ENCODE measurements at places on chromosomes 6 and 20. TPM values are rescaled to one million over a fixed set of nuclear protein-coding genes. Genes with fewer than 3 reads are reported as not detected.

The GTSF1L gene
- not detected for total RNA-seq

- no peak for DNase-seq
Measured at GRCh38 chr6:90078513-90079289, 184.4 kb downstream of the GJA10 start.

The SAYSD1 gene
- 17.6 TPM for total RNA-seq

The SLC4A11 gene
- total RNA-seq = 3.2 TPM

The SAMD10 gene
- 3.5 TPM for total RNA-seq

GRCh38 chr6:25868436-25869183, 5.4 kb downstream of the SLC17A3 start:
- DNase-seq = no peak

The ENPP5 gene
- not detected for total RNA-seq

- no peak for DNase-seq
Measured at GRCh38 chr20:47227119-47227518, 129.4 kb downstream of the ZMYND8 start.

GRCh38 chr6:96460052-96460700, 61.4 kb upstream of the UFL1 start:
- DNase-seq = no peak

GRCh38 chr6:170160628-170161611, 130.0 kb downstream of the DLL1 start:
- no peak for DNase-seq

GRCh38 chr20:3767427-3768341, at the start of gene ADISSP:
Gene ADISSP (minus strand): TSS chr20:3767753. CDS start chr20:3760100, 7,653 bp downstream.
- DNase-seq = peak; percentile 100

- DNase-seq = no peak
Measured at GRCh38 chr20:47358672-47359529, 2.4 kb upstream of the ZMYND8 start.

DNA sequence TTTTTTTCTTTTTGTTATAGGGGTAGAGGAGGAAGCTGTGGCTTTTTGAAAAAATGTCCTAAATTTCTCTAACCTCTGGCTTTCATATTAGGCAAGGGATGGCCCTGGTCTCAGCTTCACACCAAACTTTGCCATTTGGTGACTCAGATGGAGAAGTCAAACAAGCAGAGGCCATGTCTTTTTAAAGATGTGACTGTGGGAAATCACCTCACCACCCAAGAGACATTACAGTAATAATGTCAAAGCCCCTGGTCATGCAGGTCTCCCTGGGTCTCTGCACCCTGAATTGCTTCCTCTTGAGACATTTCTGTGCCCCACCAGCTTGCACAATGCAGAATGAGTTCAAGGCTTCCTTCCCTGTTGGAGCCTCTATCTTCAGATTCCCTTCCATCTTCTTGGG, 39.5 kb upstream of the ADGRF5 start:
- DNase-seq = no peak

DNA sequence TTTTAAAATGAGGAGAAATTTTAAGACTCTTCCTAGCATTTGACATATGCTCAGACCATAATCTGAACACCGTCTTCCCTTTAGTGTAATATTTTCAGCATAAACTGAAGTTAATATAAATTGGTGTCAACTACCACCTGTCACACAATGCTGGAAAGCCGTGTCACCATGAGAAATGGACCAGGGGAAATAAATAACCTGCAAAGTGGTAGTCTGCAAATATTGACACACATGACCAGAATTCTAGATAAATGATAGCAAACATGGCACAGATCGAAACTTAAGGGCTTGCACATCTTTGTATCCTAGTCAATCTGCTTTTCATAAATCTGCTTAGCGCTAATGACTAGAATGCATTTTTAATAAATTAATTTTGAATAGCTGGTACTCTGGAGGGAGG, 191.9 kb downstream of the CD83 start:
- DNase-seq = no peak

GRCh38 chr6:80145921-80146320, 39.5 kb downstream of the BCKDHB start:
- no peak for DNase-seq

- no peak for DNase-seq
Measured at GRCh38 chr6:50832912-50833311, 14.2 kb downstream of the TFAP2B start.

The MANEA gene
- total RNA-seq = 16.4 TPM

The CTAGE9 gene
- not detected for total RNA-seq

The SNPH gene
- total RNA-seq = 8.0 TPM

DNA sequence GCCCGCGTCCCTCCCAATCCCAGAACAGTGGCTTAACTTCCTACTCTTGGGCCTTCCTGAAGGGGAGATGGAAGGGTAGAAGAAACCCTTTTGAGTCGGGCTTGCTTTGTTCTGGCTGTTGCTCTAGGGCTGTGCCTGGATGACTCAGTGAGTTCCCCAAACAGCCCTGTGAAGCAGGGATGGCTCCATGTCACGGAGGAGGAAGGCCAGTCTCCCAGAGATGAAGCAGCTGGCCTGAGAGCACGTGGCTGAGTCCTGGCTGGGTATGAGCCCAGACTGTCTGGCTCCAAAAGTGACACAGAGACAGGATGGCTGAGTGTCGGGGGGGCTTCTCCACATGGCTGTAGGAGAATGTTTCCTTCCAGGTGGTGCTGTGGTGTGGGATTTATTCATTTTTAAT, 4.6 kb downstream of the SYTL3 start:
- DNase-seq = no peak

GRCh38 chr6:9942131-9942530, 472.7 kb downstream of the TFAP2A start:
- DNase-seq = no peak

GRCh38 chr6:96651816-96652215, 88.9 kb downstream of the FHL5 start:
- DNase-seq = no peak

The SFTA2 gene
- total RNA-seq = not detected

The FOXF2 gene
- 1.8 TPM for total RNA-seq

DNA sequence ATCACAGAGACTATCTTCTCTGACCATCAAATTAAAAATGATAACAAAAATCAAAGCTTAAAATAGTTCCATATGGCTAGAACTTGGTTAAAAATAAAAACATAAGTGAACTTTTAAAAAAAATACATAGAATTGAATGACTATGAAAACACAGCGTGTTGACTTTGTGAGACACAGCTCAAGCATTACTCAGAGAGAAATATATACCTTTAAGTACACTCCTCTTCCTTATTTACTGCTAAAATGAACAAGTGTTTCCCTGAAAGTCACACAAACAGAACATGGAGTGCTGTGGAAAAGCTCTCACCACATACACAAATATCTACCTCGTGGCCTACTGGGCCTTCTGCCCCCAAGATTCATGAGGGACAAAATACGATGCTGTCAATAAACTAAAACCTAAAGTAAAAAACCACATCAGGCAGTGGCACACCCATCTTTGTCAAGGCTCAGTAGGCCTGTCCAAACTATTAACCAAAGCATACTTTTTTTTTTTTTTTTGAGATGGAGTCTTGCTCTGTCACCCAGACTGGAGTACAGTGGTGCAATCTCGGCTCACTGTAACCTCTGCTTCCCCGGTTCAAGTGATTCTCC, 7.5 kb downstream of the FAXC start:
- DNase-seq = no peak

GRCh38 chr6:157461000-157461915, 80.3 kb downstream of the ZDHHC14 start:
- DNase-seq = no peak

DNA sequence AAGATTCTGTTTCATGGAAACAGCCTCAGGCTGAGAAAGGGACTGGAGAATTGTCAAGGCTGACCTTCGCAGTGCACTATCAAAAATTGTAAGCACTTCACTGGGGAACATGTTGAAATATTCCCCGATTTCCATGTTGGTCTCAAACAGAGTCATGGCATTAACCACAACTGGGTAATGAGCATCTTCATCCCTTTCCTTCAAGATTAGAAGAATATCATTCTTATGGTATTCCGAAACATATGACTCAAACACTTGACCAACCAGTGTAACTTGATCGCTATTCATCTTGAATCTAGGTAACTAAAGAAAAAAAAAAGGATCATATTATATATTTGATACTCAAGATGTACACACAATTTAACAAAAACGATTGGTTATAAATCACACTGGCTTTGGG, 3.5 kb downstream of the MCM9 start:
- DNase-seq = no peak

GRCh38 chr20:25584905-25585704, at the start of gene NINL:
Gene NINL (minus strand): TSS chr20:25585531. CDS start chr20:25526587, 58,944 bp downstream.
- peak; percentile 89 for DNase-seq

The BCAS4 gene
- 4.2 TPM for total RNA-seq

The ZNF341 gene
- 2.6 TPM for total RNA-seq

GRCh38 chr20:56323656-56324055, 35.1 kb upstream of the FAM210B start:
- DNase-seq = no peak

The PSORS1C1 gene
- 6.2 TPM for total RNA-seq

- DNase-seq = peak; percentile 57
Measured at GRCh38 chr20:42894483-42894882, 295.2 kb downstream of the PTPRT start.

- no peak for DNase-seq
Measured at GRCh38 chr6:26392932-26393636, 9.0 kb upstream of the BTN3A1 start.

The BPIFB2 gene
- total RNA-seq = not detected

DNA sequence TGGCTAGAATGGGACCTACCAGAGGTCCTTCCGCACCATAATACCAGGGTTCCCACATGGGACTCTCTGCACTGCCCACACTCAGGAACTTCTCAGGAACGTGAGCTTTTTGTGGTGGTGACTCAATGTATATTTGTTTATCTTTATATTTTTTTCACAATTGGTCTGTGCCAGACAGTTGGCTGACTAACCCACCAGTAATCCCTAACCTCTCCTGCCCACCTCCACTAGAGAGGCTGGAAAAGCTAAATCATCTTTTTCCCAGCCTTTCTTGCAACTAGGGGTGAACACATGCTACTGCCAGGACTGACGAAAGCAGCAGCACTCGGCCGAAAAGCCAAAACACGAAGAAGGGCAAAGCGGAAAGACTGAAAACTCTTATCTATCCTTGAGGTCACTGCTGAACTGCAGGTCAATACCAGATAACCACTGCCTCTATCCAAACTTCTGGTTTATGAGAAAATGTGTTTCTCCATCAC, 112.9 kb downstream of the TRERF1 start:
- no peak for DNase-seq

The TMEM74B gene
- not detected for total RNA-seq

GRCh38 chr6:14134211-14134910, 16.8 kb downstream of the CD83 start:
- DNase-seq = no peak

The OPRM1 gene
- total RNA-seq = not detected

DNA sequence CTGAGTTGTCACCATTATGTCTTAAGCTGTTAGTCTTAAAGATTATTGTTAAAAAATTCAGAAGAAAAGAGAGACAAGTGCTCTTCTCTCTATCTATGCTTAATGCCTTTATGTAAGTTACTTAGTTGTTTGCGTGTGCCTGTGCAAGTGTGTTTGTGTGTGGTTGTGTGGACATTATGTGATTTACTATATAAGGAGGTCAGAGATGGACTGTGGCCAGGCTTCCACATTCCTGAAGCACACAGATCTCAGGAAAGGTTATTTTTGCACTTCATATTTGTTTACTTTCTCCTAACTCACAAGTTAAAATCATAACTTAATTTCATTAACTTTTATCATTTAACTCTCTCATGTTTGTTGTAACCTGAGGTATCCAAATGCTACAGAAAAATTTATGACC, 14.5 kb downstream of the ENPP4 start:
- DNase-seq = no peak

DNA sequence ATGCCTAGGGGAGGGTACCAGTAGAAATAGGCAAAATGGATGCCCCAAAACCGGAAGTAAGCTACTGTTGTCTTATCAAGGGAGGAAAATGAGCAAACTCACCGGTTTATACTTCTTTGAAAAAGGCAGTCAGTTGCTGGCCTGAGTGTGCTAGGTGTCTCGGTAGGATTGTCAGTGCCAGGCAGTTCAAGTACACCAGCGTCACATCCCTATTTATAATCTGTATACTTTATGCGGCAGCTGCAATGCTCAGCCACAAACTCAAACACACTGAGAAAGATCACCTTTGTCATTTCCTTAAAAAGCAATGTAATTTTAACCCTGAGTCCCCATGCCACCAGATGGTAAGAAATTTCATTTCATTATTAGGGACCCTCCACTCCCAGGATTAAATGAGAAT, 196.2 kb downstream of the EYA2 start:
- no peak for DNase-seq
